GM12864 (cell line): ENCODE measurements at places on chromosomes 3 and 15.

DNA sequence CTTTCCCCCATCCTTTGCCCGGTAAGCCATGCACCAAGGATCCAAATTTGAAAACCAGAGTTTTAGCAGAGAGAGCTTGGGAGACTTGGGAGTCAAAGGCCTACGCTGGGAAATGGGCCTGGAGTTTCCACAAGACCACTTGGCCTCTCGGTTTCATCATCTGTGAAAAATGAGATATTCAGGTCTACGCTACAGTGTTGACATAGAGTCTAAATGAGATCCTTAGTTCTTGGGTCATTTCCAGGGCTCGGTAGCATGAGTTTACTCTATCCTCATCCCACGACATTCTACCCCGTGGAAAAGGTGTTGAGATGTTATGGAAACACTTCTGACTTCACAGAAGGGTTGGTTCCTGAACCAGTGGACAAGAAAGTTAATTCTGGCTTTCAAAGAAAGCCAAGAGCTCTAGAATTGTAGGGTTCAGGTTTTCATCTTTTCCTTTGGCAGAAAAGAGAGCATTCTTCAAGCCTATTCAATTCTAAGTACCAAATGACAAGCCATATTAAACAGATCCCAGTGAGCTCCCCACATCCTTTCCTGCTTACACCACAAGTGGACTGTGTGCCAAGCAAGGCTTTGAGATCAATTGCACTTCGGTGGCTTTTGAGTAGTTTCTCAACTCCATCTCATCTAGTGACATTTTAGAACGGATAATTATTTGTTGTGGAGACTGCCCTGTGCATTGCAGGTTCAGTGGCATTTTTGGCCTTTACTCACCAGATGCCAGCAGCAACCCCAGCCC is 219.7 kb downstream of the SLCO3A1 start:
- DNase-seq, result no peak

GRCh38 chr15:42858999-42859789 is 61.4 kb downstream of the TTBK2 start:
- no peak for DNase-seq

GRCh38 chr15:58240191-58240932 is 102.2 kb downstream of the AQP9 start:
- no peak for DNase-seq

- DNase-seq, result no peak
These were observed 2.5 kb downstream of the MASP1 start for GRCh38 chr3:187288855-187289605.

DNA sequence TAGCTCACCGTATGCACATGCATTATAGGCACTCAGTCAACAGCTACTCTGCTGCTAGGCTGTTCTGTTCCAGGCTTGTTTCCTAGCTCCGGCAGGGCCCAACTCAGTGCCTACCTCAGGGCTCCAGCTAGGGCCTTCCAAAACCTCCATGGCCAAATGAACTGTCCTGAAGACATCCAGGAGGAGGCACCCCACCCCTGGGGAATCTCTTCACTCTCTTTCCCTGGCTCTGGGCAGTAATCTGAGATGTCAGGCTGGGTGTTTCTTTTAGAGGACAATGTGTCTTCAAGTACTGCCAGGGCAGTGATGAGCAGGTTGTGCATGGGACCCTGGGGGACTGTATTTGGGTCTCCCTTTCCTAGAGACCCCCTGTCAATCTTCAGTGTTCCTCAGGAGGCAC is 38.3 kb upstream of the TPM1 start:
- DNase-seq, result no peak

GRCh38 chr3:147846854-147847478 is 437.8 kb downstream of the ZIC1 start:
- no peak for DNase-seq

DNA sequence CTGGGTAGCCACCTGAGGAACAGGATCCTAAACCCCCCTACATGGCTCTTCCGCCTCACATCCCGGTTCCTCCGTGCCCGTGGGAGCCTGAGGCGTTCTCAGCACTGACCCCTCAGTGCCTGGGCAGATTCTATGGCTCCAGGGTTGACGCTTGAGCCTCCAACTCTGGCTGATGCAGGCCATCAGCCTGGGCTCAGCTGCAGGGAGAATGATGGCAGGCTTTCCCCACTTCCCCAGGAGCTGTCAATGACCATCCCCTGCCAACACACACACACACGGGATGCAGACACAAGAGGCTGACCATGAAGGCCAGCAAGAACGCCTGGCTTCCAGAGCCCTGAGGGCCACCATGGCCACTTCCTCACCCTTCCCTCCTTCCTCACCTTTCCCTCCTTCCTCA is 15.8 kb upstream of the IGDCC3 start:
- no peak for DNase-seq

DNA sequence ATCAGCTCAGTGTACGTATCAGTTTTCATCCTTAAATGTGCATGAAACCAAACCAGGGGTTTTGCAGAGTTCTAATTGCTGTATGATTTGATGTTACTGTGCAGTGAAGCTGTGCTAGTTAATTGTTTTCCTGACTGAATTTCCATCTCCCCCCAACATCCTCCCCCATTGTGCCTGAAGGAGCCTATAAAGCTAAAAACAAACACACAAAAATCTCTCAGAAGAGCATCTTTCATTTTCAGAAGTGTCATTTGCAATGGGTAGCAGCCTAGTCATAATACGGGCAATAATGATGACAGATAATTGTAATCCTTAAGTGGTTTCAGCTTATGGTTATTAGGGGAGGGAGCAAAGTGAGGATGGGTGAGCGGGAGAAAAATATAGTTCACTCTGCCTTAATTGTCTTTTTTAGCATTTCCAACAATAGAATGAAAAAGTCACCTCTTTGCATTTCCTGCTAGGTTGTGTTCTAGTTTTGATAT is 207.9 kb upstream of the TBL1XR1 start:
- no peak for DNase-seq
